Activated T-cell treated with anti-CD3 and anti-CD28 coated beads for 1 hour (primary cell): ENCODE measurements at places on chromosomes 6 and 20.

GRCh38 chr20:51423810-51424209, 118.7 kb downstream of the NFATC2 start:
- DNase-seq = no peak

DNA sequence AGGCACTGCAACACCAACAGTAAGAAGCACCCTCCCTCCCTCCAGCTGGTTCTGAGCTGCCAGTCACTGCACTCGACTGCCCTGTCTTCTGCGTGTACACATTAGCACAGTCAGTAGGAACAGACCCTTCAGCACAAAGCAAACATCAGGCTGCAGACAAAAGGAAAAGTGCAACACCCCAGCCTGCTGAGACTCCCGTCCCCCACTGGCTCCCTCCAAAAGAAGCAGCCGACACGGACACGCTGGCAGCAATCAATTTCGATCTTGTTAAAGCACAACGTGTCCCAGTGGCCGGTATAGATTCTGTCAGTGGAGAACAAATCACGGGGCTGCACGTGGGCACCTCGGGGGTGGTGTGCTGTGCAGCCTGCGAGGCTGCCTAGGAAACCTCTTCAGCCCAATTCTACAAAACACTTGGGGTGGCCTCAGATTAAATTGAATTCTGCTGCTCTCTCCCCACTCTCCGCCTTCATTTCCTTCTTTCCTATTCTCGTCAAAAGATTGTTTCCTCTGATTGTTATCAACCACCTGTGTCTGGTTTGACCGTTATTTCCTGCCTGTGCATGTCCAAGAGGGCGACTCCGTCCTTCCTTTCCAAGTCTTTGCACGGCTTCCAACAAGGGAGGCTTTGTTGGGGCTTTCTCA, 38.7 kb downstream of the TRAF3IP2 start:
- DNase-seq = no peak

DNA sequence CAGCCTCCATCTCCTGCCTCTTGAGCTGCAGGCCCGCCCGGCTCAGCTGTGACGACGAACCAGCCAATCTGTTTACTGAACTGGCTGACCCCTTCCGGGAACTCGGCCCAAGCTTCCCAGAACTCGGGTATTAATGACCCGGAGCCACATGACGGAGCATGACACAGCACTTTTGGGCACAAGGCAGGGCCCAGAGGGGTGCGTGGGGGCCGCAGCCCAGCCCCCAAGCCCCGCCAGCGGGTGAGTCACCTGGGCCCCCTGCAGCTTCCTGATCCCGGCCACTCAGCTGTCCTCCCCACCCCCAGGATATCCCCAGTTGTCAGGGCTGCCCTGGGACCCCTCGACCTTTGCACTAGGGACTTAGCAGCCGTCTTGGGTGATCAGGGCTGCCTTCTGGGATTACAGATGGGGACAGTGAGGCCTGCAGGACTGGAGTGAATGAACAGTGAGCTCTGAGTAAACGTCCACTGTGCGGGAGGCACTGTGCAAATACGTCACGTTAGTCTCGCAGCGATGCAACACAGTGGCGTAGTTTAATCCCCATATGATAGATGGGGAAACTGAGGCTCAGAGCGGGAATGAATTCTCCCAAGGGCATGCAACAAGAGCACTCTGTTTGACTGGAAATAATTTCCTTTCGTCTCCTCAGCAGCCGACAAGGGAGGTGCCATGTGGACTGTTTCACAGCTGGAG, 102.1 kb downstream of the CEBPB start:
- no peak for DNase-seq

GRCh38 chr20:62902926-62903615, 23.2 kb downstream of the DIDO1 start:
- DNase-seq = no peak

- DNase-seq = peak; percentile 78
Observed at GRCh38 chr6:446418-447366, 55.1 kb downstream of the IRF4 start.

GRCh38 chr6:69894578-69895347, 28.4 kb downstream of the COL19A1 start:
- no peak for DNase-seq

- no peak for DNase-seq
Observed at GRCh38 chr6:73121421-73121993, 103.8 kb downstream of the KHDC1L start.

- DNase-seq = no peak
Observed at GRCh38 chr6:107735906-107736635, 88.0 kb downstream of the SCML4 start.

DNA sequence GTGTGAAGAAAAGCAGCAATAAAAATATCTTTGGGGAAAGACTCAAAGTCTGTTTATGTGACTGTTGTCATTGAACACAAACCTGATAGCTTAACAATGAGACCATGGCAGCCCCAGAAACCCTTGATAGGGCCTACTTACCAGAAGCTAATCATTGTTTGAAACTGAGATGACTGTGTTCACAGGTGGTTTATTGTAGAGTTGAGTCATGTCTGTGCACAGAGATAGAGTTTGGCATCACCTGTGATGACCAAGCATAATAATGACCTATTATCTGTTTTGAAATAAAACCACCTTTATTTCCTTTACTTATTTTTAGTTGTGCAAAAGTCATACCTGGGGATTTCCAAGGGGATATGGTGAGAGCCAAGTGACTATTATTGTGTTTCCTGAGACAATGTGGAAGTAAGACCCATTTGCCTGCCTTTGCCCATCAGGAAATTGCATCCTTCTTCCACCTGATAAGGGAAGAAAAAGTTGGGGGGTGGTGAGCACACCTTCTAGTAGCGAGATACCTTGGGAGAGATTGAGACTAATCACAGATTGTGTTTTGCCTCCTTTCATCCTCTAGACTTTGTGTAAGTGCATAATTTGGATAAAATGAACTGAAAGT, 456.9 kb upstream of the JAG1 start:
- DNase-seq = no peak

DNA sequence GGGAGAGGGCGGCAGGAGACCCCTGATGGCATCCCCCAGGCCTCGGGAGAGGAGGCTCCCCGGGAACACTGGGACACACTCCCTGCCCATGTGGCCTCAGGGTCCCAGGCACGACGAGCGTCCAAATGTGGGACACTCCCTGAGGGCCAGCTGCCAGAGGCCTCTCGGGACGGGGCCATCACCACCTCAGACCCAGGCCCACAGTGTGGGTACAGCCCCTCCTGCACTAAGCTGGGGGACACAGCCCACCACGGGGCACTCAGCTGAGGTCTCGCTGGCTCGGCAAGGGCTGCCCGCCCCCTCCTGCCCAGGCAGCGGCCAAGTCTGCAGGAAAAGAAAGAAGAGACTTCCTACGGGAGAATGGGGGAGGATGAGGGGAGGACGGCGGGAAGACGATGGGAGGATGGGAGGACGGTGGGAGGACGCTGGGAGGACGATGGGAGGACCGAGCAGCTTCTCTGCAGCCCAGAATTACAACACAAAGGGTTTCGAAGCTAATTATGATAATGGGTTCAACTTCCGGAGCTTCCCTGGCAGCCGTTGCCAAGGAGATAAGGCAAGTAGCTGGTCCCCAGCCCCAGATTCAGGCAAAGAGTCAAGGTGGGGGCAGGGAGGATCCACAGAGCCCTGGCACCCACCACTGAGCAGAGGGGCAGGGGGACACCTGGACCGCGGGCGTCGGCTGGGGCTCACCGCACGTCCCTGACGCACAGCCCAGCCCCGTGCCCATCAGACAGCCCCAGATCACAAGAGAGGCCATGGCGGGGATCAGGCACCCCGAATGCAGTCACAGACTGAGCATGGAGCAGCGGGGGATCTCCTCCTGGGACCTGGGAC, 17.5 kb downstream of the KCNQ2 start:
- DNase-seq = no peak

GRCh38 chr6:90294614-90294988, 2.0 kb downstream of the BACH2 start:
- DNase-seq = peak; percentile 40

DNA sequence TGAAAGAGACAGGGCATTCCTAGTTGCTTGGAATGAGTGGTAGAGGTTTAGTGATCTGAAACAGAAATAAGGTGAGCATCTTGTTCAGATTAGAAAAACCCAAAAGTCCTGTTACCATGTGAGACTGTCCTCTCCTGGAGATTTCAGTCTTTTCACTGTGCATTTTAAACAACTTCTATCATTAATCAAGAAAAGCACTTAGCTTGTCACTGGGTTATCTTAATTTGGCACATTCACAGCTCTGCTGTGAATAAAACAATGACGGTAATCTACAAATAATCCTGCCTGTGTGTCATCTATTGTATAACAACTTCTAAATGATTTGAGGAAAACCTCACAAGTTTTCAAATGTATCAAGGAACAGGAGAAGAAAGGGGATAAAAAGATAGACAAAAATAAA, 9.5 kb upstream of the SMIM8 start:
- no peak for DNase-seq

DNA sequence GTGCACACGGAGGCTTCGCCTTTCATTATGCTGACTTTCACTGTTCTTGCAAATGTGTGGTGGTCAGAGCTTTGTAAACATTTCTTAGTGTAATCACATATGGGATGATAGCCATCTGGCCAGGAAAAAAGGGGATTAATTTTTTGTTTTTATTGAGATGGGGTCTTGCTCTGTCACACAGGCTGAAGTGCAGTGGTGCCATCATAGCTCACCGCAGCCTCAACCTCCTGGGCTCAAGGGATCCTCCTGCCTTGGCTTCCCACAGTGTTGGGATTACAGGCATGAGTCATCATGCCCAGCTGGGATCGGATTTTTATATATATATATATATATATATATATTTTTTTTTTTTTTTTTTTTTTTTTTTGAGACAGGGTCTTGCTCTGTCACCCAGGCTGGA, 11.0 kb upstream of the TIAM2 start:
- no peak for DNase-seq

DNA sequence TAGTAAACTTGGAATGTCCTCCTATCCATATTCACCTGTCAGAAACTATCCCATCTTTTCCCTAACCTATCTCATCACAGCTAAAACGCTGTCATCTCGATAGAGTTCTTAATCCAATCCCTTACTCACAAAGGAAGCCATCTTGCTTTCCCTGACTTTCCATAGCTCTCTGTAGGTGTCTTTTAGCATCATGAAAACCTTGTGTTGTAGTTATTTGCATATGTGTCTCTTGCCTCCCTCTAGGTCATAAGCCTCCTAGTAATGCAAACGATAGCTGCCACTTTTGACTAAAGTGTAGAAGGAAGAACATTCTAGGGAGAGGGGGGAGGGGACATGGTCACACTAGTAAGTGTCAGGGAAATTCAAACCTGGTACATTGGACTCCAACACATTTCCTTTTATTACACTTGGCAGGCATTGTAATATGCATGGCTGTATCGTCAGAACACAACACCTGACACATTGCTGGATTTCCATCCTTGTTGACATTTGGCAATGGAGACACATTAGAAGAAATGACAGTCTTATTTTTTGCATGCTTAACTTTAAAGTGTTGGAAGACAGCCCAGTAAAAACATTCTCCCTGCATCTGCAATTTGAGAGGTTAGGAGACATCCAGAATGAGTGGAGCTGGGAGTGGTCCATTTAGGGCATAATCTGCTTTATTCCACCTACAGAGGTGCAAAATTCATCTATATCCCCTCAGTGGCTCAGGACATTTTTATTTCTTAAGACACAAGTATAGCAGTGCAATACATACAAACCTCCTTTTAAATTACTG, 283.4 kb downstream of the HAO1 start:
- DNase-seq = no peak
